ENCODE measurements at places on chromosomes 16 and 17. TPM values are rescaled to one million over a fixed set of nuclear protein-coding genes. Genes with fewer than 3 reads are reported as not detected.
A peak's percentile ranks its signal among the peaks of the same experiment; 100 is the strongest.

CCR7 gene
- total RNA-seq, result 0.09 TPM

KCNH4 gene
- not detected for total RNA-seq

OR2C1 gene
- 0.35 TPM for total RNA-seq

CCL15 gene
- total RNA-seq, result not detected

CACNG3 gene
- not detected for total RNA-seq

ARHGDIG gene
- 1.0 TPM for total RNA-seq

LITAF gene
- 25.0 TPM for total RNA-seq

ARL5C gene
- total RNA-seq, result 0.31 TPM

YPEL2 gene
- 12.8 TPM for total RNA-seq

DNA sequence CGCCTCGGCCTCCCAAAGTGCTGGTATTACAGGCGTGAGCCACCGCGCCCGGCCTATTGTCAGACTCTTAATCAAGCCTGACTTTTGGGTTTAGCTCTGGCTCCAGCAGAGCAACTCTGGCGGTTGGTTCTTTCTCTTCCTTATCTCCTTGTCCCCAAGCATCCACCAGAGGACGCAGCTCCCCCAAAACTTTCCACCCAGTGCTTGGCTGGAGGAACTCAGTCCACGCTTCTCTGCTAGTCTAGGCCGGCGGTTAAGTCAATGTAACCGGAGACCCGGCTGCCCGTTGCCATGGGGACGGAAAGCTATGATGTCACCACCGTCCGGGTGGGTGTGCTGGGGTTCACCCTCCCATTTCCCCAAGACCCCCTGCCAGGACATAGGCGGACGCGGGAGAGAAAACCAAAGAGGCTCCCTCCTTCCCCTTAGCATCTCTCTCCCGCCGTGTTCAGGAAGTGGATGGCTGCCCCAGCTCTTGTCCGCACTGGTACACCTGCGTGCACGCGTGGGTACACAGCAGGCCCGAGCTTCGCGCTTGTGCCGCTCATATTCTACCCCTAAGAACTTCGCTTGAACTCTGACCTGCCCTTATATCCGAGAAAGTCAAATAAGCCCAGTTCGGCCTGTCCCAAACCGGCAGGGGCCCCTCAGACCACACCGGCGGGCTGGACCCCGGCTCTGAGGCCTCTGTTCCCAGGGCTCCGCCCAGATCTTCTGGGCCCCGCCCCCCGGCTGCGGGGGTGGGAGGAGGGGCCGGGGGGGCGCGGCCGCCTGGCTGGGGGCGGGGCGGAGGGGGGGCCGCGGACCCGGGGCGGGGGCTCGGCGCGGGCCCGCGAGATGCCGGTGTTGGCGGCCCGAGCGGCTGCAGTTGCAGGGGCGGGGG, at the start of gene RND2:
RND2 (plus strand) TSS at position 825 of the 883 bp plus-strand sequence. CDS start 117 bp downstream, outside the sequence.
- peak within 1 kb of the TSS; percentile 59 for H3K4me3 ChIP-seq
- peaks cover 5% of the 10 kb centered on the region for H3K36me3 ChIP-seq
- peaks cover 32% of the 10 kb centered on the region for H3K4me1 ChIP-seq
- peak within 1 kb of the TSS; percentile 85 for H3K27ac ChIP-seq
- DNase-seq, result peak; percentile 98
- peaks cover 2% of the 10 kb centered on the region for H3K27me3 ChIP-seq

GRCh38 chr17:48873209-48873608, 19.4 kb upstream of the ATP5MC1 start:
- DNase-seq, result peak; percentile 83
- H3K4me3 ChIP-seq, result no peak overlapping the region
- H3K27ac ChIP-seq, result peak overlapping the region; percentile 21
- H3K36me3 ChIP-seq, result no peaks in the 10 kb centered on the region
- peaks cover 10% of the 10 kb centered on the region for H3K4me1 ChIP-seq
- H3K27me3 ChIP-seq, result peaks cover 6% of the 10 kb centered on the region

DNA sequence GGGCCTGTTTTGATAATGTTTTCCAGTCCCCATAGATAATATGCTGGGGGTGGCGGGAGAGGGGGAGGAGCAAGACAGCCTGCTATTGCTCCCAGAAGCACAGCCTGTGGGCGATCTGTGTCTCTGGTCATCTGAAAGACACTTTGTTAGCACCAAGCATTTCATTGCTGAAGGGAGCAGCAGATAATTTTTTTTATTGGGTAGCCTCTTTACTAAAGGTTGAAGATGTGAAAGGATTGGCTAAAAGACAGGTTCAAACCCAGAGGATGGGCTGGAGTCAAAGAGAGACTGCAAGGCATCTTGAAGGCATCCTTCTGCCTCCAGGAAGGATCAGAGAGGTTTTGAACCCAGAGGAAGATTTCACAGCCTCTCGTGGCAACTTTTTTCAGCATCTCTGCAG, 60.6 kb downstream of the C17orf67 start:
- H3K36me3 ChIP-seq, result no peaks in the 10 kb centered on the region
- no peak overlapping the region for H3K4me3 ChIP-seq
- no peak overlapping the region for H3K27ac ChIP-seq
- H3K4me1 ChIP-seq, result no peaks in the 10 kb centered on the region

GRCh38 chr17:19338031-19338990, 24.2 kb downstream of the B9D1 start:
- no peak overlapping the region for H3K27ac ChIP-seq
- H3K27me3 ChIP-seq, result no peaks in the 10 kb centered on the region
- H3K36me3 ChIP-seq, result peaks cover 27% of the 10 kb centered on the region
- peaks cover 24% of the 10 kb centered on the region for H3K4me1 ChIP-seq
- DNase-seq, result no peak
- H3K4me3 ChIP-seq, result no peak overlapping the region

DNA sequence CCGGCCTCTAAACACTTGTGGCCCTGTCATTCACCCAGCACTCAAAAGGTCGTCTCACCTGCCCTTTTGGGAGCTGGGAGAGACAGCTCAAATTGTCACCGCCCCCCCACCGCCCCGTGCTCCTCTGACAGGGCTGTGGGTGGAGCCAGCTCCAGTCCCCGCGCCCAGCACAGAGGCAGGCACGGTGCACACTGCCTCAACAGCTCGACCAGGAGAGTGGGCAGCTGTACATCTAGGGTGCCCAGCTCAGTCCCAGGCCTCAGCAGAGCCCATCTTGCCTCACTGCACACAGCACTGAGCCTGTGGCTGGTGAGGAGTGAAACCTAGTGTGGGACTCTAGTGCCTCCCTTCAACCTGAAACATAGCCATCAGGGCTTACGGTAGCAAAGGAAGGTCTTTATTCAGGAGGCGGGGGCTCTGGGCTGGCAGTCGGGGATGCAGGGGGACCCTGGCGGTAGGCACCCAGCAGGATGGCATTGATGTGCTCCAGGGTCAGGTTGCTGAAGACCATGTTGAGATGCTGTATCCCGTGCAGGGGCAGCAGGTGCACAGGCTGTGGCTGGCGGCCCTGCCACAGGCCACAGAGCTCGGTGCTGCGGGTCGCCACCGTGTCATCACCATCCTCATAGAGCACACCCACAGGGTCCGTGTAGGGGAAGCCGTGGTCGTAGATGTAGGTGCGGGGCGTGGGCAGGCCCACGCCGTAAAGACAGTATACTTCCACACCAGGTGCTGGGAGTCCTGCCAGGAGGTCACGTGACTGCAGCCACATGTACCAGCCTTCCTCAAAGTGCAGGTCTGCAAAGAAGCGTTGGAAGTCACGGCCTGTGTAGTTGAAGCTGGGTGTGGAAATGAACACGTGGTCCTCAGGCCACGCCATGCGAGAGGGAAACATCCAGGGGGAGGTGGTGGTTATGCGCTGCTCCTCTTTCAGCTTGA, 3.1 kb upstream of the PSMB10 start:
- H3K4me1 ChIP-seq, result peaks cover 29% of the 10 kb centered on the region
- H3K36me3 ChIP-seq, result peaks cover 46% of the 10 kb centered on the region
- H3K4me3 ChIP-seq, result no peak overlapping the region
- H3K27ac ChIP-seq, result no peak overlapping the region
- no peaks in the 10 kb centered on the region for H3K27me3 ChIP-seq

DNA sequence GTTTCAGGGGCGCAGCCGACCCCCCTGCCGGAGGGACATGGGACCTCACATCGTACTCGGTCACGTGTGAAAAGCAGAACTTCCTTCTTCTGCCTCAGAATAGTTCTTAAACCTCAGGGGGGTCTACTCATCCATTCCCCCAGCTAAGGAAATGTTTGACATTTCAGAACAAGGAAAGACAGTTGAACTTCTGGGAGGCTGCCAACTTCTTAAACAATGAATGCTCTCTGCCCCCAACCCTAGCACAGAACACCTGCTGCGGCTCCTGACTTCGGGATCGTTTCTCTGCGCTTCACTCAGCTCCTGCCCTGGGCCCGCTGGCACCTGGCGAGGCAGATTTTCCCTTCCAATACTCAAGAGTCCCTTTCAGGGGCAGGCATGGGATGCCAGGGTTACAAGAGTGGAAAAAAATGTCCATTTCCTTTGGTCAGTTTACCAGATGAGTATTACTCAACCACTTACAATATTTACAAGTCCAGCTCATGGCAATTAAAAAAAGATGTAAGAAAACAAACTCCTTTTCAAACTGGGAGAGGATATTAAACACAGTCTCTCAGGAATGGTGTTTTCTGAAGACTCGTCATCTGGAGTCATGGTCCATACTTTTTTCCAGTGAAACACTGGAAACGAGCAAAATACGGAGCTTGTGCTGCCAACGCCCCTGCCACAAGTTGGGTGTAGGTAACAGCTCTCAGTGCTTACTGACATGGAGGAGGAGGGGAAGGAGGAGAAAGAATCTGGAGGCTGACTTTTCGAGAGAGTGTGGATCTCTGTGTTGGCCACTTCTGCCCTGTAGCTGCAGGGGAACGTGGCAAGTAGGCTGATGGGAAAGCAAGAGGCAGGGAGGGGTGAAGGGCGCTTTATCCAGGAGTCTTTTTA, 235.7 kb downstream of the NTN1 start:
- DNase-seq, result no peak
- H3K36me3 ChIP-seq, result no peaks in the 10 kb centered on the region
- no peaks in the 10 kb centered on the region for H3K27me3 ChIP-seq
- peaks cover 34% of the 10 kb centered on the region for H3K4me1 ChIP-seq
- no peak overlapping the region for H3K4me3 ChIP-seq

DNA sequence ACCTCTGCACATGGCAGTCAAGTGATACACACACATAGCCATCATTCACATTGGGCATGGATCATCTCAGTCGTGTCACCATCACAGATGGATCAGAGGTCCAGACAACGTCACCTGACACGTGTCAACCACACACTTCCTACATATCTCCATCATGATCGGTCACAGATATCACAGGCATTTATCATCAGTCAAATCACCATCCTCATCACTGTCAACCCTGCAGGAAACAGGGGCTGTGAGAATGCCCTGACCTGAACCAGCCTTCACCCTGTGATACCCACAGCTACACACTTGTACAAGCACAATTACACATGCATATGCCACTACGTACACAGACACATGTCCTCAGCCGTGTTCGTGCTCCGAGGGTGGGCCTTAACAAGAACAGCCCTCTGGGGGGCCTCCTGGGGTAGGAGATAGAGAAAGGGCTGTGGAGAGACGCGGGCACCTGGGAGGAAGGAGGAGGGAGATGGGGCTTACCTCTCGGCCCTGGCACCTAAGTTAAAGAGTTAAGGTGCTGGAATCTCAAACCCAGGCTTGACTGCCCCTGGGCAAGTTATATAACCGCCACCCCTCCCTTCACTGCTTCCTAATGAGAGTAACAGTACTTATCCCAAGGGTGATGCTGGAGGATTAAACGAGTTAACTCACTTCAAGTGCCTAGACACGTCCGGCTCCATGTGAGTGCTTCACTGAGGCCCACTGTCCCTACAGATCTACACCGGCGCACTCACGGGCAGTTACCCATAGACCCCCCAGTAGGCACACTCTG, 1.1 kb downstream of the SLC12A4 start:
- H3K36me3 ChIP-seq, result peaks cover 33% of the 10 kb centered on the region
- peaks cover 49% of the 10 kb centered on the region for H3K4me1 ChIP-seq
- H3K27ac ChIP-seq, result peak overlapping the region; percentile 70
- no peak for DNase-seq
- H3K4me3 ChIP-seq, result peak overlapping the region; percentile 66

DNA sequence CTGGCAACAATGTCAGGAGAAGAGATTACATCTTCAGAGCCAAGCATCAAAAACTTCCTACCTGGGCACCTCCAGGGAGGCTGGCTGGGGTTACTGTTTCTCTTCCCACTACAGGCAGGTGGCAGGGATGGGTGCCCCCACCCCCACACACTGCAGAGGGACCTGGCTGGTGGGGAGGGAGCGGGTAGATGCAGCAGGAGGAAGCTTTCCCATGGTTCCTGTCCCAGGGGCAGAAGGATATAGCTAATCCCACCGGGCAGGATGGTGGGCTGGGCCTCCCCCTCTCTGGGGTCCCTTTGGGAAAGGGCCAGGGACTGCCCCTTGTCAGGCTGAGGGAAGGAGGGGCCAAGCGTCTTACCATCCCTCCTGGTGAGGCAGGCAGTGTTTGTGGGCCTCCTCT, 16.7 kb upstream of the MTMR4 start:
- peak overlapping the region; percentile 45 for H3K4me3 ChIP-seq
- peak overlapping the region; percentile 42 for H3K27ac ChIP-seq
- DNase-seq, result no peak
- H3K27me3 ChIP-seq, result peaks cover 10% of the 10 kb centered on the region
- H3K4me1 ChIP-seq, result peaks cover 86% of the 10 kb centered on the region

- H3K27ac ChIP-seq, result no peak overlapping the region
- no peak overlapping the region for H3K4me3 ChIP-seq
- no peaks in the 10 kb centered on the region for H3K27me3 ChIP-seq
Measured at GRCh38 chr17:2692781-2693135, 18.8 kb downstream of the CLUH start.

GRCh38 chr16:89729863-89730593, 8.7 kb downstream of the ZNF276 start:
- peaks cover 87% of the 10 kb centered on the region for H3K36me3 ChIP-seq
- H3K4me3 ChIP-seq, result no peak overlapping the region
- H3K4me1 ChIP-seq, result peaks cover 8% of the 10 kb centered on the region

- H3K36me3 ChIP-seq, result no peaks in the 10 kb centered on the region
- DNase-seq, result no peak
- no peak overlapping the region for H3K27ac ChIP-seq
- no peak overlapping the region for H3K4me3 ChIP-seq
- H3K4me1 ChIP-seq, result peaks cover 3% of the 10 kb centered on the region
Measured at GRCh38 chr16:50061326-50061725, 4.4 kb upstream of the HEATR3 start.

- no peak for DNase-seq
- H3K27me3 ChIP-seq, result no peaks in the 10 kb centered on the region
- H3K27ac ChIP-seq, result no peak overlapping the region
- peaks cover 66% of the 10 kb centered on the region for H3K36me3 ChIP-seq
- peaks cover 59% of the 10 kb centered on the region for H3K4me1 ChIP-seq
Measured at GRCh38 chr17:82243648-82244412, 15.0 kb downstream of the SLC16A3 start.

DNA sequence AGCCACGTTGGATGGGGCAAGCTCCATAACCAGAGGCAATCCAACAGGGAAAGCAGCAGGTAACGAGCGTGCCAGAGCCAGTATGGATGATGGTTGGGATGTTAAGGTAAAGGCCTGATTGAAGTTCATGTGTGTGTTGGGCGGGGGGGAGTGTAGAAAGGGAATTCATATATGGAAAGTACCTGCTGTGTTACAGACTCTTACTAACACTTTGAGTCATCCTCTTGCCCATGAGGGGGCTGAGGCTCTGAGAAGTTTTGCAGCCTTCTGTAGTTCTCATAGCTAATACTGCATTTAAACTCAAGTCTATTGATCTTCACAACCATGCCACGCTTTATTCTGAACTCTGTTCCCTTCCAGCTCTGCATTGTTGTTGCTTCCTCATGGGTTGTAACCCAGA, 28.5 kb downstream of the SYCE1L start:
- H3K36me3 ChIP-seq, result no peaks in the 10 kb centered on the region
- peaks cover 2% of the 10 kb centered on the region for H3K4me1 ChIP-seq
- no peak overlapping the region for H3K27ac ChIP-seq
- H3K4me3 ChIP-seq, result no peak overlapping the region
- no peaks in the 10 kb centered on the region for H3K27me3 ChIP-seq
- no peak for DNase-seq

GRCh38 chr16:50630394-50631020, 50.6 kb downstream of the SNX20 start:
- DNase-seq, result no peak
- H3K27ac ChIP-seq, result no peak overlapping the region
- peaks cover 2% of the 10 kb centered on the region for H3K27me3 ChIP-seq
- no peak overlapping the region for H3K4me3 ChIP-seq

Data from muscle of leg (tissue), 16 donors.